Activated T-helper 17 cell treated with anti-CD3 and anti-CD28 coated beads, Interleukin-2, amount 50 U/mL, for 72 hours (primary cell): ENCODE measurements at places on chromosomes 4 and X. TPM values are rescaled to one million over a fixed set of nuclear protein-coding genes. Genes with fewer than 3 reads are reported as not detected.

The ENAM gene
- total RNA-seq: not detected

The TMEM271 gene
- total RNA-seq: not detected

The PROM1 gene
- not detected for total RNA-seq

GRCh38 chr4:118761397-118762016 is 74.4 kb downstream of the SEC24D start:
- no peak for ATAC-seq

- no peak for ATAC-seq
Observed at GRCh38 chrX:132423323-132423722, 65.5 kb downstream of the MBNL3 start.

GRCh38 chrX:29071525-29072320 is 484.5 kb downstream of the IL1RAPL1 start:
- ATAC-seq: no peak
